T-helper 22 cell (primary cell): ENCODE measurements at places on chromosomes 13 and 19.

GRCh38 chr13:22387899-22388298 lies 717.0 kb downstream of the FGF9 start:
- DNase-seq = no peak

DNA sequence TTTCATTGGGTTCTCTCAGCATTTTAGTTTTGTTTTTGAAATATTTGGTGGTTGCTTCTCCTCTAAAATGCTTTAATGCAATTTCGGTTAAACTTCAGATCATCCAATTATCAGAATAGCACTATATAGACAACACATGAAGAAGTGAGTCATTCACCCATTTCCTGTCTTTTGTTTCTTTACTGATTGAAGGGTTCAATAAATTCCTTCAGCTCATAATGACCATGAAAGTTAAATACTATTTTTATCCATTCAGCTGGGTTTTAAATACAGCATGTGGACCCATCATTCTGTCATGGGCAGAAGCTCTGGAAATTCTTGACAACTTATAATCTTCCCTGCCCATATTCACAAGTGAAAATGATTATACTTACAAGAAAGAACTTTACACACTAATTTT lies 187.2 kb downstream of the ITGBL1 start:
- DNase-seq = no peak

- no peak for DNase-seq
Measured at GRCh38 chr19:56133858-56134653, 7.0 kb upstream of the ZNF444 start.

GRCh38 chr19:4965061-4965460 lies 3.9 kb upstream of the KDM4B start:
- no peak for DNase-seq

DNA sequence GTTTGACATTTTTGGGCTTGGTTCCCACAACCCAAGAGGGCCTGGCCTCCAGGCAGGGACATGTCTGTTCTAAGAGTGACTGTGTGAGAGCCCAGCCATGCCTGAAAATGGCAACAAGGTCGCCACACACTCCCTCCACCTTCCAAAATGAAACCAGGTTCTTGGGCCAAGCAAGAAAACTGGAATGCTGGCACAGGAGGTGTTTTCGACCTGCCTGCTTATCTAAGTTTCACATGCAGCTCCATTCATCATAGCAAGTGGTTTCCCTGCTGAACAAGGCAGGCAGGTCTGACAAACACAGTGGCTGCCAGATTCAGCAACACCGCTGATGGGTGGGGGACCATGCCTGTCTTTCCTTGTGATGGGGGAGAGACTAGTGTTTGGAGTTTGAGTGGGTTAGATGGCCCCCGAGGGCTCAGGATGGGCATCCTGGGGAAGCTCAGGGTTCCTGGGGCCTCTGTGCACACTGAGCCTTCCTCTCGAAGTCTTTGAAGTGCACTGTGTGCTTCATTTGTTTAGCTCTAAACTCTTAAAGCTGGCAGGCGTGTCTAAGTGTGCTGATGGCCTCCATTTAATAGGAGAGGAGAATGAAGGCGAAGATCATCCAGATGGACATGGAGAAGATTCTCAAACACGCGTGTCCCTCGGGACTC lies 17.9 kb upstream of the GAS6 start:
- DNase-seq = no peak

- DNase-seq = no peak
Measured at GRCh38 chr13:61383111-61383510, 32.5 kb downstream of the PCDH20 start.

DNA sequence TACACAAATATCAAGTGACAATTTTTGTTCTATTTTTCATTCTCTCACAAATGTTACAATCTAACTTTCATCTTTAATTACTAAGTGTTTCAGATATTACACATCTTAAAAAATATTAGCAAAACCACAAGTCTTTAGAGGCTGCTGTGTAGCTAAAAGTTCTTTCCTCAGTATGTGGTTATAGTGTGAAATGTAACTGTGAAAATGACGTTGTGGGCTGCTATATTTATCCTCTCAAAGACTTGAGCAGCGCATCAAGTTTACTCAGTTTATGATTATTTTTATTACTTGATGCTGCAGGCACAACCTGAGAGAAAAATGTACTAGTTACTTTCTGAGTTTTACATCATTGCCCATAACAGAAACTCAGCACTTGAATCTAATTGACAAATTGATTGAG lies 2860.6 kb upstream of the PCDH20 start:
- no peak for DNase-seq

DNA sequence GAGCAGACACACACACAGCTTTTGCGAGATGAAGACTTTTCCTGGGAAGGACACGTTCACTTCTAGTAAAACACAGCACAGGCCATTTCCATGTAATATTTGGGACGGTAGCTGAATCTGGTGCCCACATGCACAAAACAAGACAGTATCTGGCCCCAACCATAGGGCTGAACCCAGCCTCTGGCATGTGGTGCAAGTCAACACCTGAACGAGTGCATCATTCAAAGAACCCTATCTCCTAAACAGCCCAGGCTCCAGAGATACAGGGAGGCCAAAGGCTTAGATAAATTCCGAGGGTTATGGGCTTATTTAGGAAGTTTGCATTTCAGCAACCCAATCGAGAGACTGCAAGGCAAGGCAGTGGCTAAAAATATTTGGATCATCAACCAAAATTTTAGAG lies 2.7 kb upstream of the TFDP1 start:
- no peak for DNase-seq

GRCh38 chr13:113982296-113982661 lies 8.4 kb upstream of the C13orf46 start:
- DNase-seq = no peak

DNA sequence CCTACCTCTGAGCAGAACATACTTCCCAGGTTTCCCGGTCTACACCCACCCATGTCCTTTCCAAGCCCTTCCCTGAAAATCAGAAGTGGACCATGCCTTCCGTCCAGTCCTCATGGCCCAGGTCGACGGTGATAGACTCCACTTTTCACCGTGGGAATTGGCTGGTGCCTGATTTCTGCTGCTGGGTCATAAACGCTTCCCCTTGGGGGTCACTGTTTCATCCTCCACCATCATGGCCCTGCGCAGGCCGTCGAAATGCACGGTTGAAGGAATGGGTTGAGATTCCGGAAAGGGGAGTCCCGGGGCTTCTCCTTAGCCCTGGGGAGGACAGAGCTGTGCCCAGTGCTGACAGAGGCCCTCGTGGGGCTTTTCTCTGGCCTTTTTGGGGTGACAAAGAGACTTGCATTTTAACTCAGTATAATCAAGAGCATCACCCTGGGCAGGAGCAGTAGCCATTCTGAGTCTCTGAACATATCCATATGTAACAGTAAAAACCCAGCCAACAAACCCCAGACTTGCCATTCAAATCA lies 75.5 kb downstream of the SOX1 start:
- no peak for DNase-seq

GRCh38 chr19:51320280-51320657 lies 8.8 kb downstream of the IGLON5 start:
- DNase-seq = no peak

DNA sequence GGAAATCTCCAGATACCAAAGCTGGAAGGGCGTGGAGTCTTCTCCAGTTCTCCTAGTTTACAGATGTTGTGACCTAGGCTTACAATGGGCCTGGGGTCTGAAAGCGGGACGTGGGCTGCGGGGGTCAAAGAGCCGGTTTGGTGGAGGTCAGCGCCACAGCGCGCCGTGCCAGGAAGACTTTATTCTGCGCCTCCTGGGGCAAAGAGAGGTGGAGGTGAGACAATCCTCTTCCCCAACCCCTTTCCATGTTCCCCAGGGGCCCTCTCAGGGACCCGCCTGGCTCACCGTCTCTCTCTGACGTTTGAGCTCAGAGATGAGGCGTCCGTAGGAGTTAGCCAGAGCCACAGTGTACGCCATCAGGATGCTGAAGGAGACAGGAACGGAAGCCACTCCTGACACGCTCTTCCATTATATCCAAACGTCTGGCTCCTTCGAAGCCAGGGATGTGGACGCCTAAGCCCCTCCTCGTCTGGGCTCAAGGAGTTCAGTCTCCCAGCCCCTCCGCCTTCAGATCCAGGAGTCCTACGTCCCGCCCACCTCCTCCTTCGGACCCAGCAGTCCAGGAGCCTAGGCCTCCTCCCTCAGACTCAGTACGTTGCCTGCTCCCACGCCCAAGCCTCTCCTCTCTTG lies 776 bp upstream of the LENG1 start:
- no peak for DNase-seq

GRCh38 chr13:93305886-93306285 lies 79.3 kb downstream of the GPC6 start:
- no peak for DNase-seq
